HuH-7.5 (cell line): ENCODE measurements at places on chromosomes 16 and 17.
A peak's percentile ranks its signal among the peaks of the same experiment; 100 is the strongest.

- no peak for DNase-seq
These were observed 19.6 kb downstream of the SBK1 start for GRCh38 chr16:28311913-28312312.

DNA sequence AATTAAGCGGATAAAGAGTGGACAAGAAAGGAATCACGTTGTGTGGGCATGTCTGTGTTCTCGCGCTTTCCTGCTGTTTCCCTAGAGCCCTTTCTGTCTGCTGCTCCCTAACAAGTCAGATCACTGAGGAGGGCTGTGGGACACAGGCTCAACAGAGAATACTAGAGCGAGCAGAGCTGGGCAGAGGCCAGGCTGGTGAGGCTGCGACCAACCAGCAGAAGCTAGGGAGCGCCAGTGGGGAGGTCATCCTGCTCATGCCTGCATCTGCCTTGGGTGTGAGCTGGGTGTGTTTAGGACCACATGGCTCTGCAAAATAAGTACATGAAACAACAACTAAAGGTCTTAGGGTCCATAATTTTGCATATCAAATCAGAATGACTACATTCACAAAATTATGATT is 11.5 kb upstream of the FOXJ1 start:
- no peak for DNase-seq

- no peak for DNase-seq
These were observed 17.2 kb upstream of the OSGIN1 start for GRCh38 chr16:83935858-83936255.

GRCh38 chr17:67942810-67943209 is 53.5 kb downstream of the C17orf58 start:
- peak; percentile 17 for DNase-seq

- DNase-seq = no peak
These were observed 174.1 kb downstream of the WSCD1 start for GRCh38 chr17:6244253-6244652.

DNA sequence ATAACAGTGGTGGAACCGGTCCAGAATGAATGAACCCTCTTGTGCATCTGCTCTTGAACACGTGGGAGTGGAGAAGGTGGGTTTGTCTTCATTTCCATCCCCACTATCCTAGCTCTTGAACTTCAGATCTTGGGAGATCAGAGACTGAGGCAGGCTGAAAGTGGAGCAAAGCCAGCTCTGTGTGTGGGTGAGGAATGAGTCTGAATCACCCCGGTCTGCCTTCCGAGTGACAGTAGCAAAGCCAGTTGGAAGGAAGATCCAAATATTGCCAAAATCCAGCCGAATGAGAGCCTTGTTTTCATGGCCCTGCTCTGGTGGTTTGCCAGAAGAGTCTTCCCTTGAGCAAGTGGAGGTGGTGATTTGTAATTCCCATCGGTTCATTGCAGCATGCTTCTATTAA is 29.0 kb upstream of the ASIC2 start:
- DNase-seq = no peak

- DNase-seq = no peak
These were observed 43.6 kb downstream of the RNF157 start for GRCh38 chr17:76196675-76197074.

- DNase-seq = no peak
These were observed 1.5 kb upstream of the SPAG7 start for GRCh38 chr17:4969047-4969550.

DNA sequence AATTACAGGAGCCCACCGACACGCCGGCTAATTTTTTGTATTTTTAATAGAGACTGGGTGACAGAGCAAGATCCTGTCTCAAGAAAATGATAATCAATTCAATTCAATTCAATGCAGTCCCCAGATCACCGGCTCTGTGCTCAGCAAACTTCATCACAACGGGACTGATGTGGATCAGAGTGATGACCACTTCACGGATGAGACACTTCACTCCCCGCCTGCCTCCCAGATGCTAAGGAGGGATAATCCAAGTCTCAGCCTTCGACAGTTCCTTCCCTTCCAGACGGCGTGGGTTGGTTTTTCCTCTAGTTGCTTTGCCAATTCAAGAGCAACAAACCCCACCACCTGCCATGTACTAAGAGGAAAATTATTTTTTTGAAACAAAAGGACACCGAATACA is 93.8 kb downstream of the ZDHHC7 start:
- no peak for DNase-seq

GRCh38 chr17:42198897-42199296 is 4.6 kb upstream of the GHDC start:
- no peak for DNase-seq

GRCh38 chr16:11474617-11475291 is 112.0 kb downstream of the LITAF start:
- no peak for DNase-seq

GRCh38 chr17:75373280-75373679 is 32.2 kb downstream of the GRB2 start:
- no peak for DNase-seq

- DNase-seq = no peak
These were observed 11.7 kb downstream of the CANT1 start for GRCh38 chr17:78997881-78998280.

- no peak for DNase-seq
These were observed 48.8 kb downstream of the PRMT7 start for GRCh38 chr16:68359398-68360191.

- DNase-seq = no peak
These were observed 5.3 kb downstream of the GPRC5B start for GRCh38 chr16:19879241-19879792.

DNA sequence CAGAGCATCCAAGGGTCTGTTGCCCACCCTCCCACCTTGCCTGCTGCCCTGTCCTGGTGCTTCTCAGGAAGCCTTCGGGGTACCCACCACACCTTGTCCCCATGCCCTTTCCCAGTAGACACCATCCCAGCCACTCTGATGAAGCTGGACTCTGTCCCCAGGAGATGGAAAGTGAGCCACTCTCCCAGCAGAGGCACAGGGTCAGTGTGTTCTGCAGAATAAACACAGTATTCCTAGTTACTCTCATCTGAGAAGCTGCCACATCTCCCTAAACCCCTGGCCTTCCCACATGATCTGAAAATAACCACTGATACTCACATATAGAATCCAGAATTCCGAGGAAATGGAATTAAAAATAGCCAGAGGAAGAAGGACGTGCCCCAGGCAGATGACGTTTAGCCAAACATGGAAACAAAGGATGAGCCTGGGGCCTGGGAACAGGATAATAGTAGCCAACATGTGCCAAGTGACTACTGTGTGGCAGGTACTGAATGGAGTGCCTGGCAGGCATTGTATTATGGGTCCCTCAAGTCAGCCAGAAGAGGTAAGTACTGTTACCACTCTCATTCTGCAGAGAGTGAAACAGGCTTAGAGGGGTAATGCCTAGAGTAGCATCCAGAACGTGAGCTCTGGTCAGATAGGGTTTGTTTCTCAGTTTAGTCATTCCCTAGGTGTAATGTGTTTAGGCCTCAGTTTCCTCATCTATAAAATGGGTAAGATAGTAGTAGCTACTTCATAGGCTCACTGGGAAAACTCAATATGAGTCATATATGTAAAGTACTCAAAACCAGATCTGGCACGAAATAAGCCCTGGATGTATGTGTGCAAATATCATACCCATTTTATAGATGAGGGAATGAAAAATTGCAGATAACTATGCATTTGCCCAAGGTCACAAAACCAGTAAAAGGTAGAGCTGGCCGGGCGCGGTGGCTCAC is 20.8 kb upstream of the PEMT start:
- no peak for DNase-seq

DNA sequence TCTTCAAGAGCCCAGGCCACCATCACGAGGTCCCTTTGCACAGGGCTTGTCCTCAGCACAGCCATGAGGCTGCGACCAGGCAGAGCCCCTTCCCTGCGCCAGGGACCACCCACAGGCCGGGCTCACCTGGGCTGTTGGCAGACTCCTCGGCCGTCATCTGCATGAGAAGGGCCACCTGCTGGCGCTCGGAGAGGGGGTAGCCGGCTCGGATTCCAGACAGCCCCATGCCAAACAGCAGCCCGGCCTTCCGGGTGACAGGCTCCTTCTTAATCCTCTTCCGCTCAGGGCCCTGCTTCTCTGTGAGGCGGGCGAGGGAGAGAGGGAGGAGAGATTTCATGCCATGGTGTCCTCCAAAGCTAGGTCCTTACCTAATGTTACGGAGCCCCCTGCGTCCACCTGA is 73.4 kb downstream of the ZNF778 start:
- no peak for DNase-seq

GRCh38 chr16:68234188-68235107 is 1.5 kb downstream of the ESRP2 start:
- no peak for DNase-seq

GRCh38 chr17:1034652-1035210 is 37.8 kb downstream of the TIMM22 start:
- DNase-seq = no peak

GRCh38 chr16:86926181-86927094 is 348.1 kb downstream of the FOXL1 start:
- DNase-seq = no peak

- DNase-seq = no peak
These were observed 166.9 kb downstream of the SEC14L1 start for GRCh38 chr17:77307479-77308198.

- DNase-seq = no peak
These were observed 521.8 kb downstream of the KCNJ2 start for GRCh38 chr17:70691150-70691549.

GRCh38 chr17:57819285-57819684 is 30.6 kb downstream of the MRPS23 start:
- DNase-seq = no peak

DNA sequence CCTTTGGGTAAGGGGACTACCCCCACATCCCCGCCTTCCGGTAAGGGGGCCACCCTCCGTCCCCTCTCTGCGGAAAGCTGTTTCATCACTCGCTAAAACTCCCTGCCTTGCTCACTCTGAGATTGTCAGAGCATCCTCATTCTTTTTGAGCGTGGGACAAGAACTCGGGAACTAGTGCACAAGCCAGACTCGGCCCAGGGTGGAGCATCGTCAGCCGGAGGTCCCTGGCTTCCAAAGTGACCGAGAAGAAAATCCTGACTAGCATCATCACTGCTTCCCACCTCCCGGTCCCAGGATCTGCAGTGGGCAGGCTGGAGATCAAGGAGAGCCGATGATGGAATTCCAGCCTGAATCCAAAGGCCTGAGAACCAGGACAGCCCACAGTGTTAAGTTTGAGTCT is 380.3 kb downstream of the SEC14L1 start:
- DNase-seq = no peak

- DNase-seq = no peak
These were observed 544 bp downstream of the CYB561 start for GRCh38 chr17:63445571-63445953.

DNA sequence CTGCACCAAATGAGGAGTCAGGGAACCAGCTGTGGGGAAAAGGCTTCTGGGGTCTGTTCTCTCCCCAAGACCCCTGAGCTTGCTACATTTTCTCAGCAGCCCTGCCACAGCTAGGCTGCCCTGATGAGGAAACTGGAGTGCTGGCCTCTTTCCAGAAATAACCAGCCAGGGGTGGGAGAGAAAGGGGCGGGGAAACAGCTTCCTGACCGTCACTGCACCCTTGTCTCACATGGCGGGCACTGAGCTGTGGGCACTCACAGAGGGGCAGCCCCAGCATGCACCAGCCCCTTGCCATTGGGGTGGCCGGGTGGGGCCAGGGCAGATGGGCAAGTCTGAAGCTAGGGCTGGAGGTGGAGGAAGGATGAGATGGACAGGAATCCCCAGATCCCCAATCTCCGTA is 2.9 kb downstream of the SRL start:
- DNase-seq = no peak

DNA sequence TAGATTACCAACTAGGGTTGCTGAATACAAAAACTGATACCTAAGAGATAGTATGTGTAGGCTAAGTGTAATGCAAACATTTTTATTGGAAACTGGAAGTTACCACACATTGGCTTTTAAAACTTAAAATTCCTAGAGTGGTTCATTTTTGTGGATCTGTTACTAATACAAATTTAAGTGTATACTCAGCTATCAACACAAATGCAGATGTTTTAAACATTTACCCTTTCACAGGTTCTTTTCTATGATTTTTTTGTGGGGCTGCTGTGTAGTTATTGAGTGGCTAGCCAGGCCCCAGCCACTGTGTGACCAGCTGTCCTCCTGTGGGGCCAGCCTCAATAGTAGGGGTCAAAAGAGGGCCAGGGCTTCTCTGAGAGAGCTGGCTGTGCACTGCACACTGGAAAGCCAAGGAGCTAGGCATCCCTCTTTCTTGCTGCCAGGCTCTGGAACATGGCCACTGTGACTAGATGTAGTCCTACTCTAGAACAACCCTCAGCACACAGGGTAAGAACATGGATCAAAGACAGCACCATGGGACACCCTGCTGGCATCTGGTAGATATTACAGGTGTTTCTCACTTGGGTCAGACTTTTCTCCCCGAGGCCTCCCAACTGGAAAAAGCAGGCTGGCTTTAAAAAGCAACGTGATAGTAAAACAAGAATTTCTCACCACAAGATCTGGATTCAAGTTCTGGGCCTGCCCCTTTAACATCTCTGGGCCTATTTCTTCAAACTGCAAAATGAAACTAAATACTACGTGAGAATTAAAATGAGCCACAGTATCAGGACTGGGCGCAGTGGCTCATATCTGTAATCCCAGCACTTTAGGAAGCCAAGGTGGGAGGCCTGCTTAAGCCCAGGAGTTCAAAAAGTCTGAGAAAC is 7.3 kb upstream of the VEZF1 start:
- DNase-seq = peak; percentile 64

- DNase-seq = no peak
These were observed 19.9 kb upstream of the SLC16A5 start for GRCh38 chr17:75067856-75068255.

GRCh38 chr17:38602956-38603785 is 2.6 kb downstream of the SRCIN1 start:
- no peak for DNase-seq

DNA sequence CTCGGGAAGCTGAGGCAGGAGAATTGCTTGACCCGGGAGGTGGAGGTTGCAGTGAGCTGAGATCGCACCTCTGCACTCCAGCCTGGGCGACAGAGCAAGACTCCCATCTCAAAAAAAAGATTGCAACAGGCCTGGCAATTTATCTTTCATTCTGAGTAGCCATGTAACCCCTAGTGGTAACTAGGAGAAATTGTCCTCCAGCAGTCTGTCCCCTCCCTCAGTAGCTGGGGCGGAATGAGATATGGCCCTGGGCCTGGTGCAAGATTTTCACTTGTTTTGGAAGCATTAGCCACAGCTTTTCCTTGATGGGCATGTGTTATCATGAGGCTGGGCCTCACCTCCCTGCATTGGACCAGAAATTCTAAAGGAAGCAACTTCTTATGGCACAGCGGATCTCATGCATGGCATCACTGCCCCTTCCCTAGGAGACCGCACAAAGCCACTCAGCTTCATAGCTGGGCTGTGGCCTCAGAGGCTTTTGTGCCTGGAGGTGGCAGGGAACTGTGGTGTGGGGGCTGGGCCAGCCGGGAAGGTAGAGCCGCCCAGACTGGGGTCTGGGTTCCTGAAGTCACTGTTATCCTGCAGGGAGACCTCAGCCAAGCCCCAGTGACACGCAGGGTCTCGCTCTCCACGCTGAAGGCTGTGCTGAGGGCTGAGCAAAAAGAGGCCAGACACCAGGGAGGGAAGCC is 13.4 kb downstream of the NATD1 start:
- peak; percentile 56 for DNase-seq
